Kidney epithelial cell (primary cell): ENCODE measurements at places on chromosomes 6 and 20. TPM values are rescaled to one million over a fixed set of nuclear protein-coding genes. Genes with fewer than 3 reads are reported as not detected.

DNA sequence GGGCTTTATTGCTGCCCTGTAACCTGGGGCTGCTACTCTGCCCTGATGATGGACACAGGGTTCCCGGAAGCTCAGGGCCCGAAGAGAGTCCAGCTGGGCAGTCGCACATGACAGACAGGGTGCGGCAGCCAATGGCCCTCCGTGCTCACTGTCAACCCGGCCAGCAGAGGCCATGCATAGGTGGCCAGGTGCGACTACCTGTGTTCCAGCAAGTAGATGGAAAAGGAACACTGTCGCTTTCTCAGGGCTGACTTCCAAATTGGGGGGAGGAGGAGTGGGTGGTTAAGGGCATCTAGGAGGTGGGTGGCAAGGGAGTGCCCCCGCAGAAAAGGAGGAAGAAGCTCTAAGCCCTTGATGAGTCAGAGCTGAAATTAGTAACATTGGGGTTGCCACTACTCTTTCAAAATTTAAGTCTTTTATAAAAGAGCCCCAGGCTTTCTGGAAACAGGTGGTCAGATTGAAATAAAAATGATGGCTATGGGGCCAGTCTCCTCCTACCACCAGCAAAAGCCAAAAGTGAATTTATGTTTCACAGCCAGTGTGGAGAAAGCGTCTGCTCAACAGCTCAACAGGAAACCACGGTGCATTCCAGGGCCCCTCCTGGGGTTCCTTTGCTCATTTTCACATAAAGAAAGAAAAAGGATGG, 2.3 kb upstream of the RAMACL start:
- DNase-seq, result no peak

DNA sequence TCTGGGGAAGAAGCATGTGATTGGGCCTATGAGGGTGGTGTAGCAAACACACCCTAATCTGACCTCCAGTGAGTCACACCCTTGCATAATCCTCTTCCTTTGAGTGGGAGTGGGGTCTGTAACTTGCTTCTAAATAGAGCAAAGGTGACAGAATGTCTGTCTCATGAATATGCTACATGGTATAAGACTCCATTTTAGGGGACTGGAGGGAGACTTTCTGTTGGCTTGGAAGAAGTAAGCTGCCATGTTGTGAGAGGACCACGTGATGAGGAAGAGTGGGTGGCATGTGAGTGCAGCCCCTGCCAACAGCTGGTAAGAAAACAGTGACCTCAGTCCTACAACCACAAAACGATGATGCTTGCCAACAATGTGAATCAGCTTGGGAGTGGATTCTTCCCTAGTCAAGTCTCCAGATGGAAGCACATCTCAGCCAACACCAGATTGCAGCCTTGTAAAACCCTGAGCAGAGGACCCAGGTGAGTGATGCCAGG, 3.7 kb downstream of the AK9 start:
- peak; percentile 42 for DNase-seq

DNA sequence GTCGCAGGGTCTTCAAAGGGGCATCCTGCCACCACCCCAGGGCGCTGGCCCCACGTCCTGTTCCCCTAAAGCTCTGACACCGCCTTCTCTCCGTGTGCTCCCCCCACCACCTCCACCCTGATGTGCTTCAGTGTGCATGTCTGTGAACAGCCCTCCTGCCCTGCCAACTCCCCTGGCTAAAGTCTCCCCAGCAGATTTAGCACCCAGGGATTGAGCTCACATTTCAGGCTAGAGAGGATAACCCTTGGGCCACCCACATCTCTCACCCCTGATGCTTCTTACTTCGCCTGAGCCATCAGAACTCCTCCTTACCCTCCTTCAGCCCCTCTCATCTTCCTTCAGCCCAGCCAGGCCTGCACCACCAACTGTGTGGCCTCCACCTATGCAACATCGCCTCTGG, 7.5 kb downstream of the TMEM151B start:
- DNase-seq, result no peak

DNA sequence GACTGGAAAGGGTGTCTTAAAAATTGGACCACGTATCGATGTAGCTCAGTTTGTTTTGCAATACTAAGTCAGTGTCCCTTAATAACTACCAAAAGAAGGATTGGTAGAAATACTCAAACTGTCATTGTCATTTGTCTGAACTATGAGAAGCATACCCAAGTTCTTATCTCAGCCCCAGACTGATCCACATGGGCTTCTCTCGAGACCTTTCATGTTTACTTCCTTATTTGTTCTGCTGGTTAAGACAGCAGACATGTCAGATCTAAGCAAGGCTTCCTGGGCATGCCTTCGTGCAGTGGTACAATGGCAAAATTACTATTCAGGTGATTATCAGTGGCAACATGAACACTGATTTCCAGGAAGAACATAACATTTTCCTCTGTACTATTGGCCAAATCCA, 211.1 kb upstream of the PHACTR1 start:
- no peak for DNase-seq

ARID1B gene
- total RNA-seq, result 47.3 and 59.0 TPM in 2 replicates

- no peak for DNase-seq
Observed at GRCh38 chr20:44354979-44355497, 461 bp upstream of the HNF4A start.

- no peak for DNase-seq
Observed at GRCh38 chr20:64150756-64151632, 13.3 kb upstream of the MYT1 start.

DNA sequence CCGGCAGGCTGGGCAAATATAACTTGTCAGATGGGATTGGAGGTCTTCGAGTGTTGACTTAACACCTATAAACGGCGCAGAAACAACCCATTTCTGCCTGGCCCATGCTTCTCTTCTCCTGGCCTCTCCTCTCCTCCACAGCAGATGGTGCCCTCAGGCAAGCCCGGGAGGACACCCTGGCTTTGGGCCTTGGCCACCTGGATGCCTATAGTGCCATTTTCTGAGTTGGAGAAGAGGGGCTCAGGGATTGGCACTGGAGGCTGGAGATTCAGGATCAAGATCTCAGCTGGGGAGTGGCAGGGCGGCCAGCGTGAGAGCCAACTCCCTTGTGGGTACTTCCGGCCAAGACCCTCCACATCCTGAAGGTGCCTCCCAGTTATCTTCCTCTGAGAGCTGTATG, 211.9 kb upstream of the PMEPA1 start:
- no peak for DNase-seq

GRCh38 chr20:44010162-44010704, 95.6 kb downstream of the TOX2 start:
- no peak for DNase-seq
